Stimulated activated CD4-positive, alpha-beta T cell treated with anti-CD3 and anti-CD28 coated beads, Interleukin-15, amount 100 ng/mL, for 24 hours (primary cell): ENCODE measurements at places on chromosomes 1 and 21.

DNA sequence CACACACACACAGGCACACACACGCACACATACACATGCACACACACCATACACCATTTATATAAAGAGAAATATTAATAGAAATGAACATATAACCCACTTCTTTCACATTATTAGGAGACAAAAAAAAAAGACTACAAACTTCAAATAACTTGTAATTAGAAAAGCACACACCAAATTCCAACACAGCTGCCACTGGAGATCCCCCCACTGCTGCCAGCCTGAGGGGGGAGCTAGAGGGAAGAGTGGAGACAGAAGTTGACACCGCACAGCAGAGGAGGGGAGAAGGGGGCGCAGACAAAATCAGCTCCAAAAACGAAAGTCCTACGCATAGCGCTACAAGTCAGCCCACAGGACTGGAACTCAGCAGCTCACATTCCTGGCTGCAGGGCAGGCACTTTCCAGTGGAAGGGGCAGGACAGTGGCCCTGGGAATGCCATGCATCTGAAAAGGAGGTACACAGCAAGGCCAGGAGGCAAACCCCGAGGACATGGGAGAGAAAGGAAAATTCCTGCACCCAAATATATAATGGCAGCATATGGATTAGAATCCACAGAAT is 36.5 kb downstream of the LGALS8 start:
- no peak for DNase-seq

DNA sequence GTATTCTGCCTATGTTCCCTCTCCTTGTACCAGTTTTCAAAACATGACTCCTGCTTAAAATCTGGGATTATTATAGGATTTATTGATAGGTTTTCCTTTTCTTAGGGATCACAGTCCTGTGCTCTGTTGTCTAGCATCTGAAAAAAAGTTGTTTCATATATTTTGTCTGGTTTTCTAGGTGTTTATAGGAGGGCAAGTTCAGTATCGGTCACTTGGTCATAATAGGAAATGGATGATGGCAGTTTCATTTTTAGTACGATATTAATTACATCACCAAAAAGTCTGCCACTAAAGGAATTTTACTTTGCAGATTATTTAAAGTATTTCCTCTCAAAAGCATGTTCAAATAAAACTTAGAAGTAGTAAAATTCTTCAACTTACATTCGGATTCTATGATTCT is 94.4 kb downstream of the RASAL2 start:
- DNase-seq, result no peak

DNA sequence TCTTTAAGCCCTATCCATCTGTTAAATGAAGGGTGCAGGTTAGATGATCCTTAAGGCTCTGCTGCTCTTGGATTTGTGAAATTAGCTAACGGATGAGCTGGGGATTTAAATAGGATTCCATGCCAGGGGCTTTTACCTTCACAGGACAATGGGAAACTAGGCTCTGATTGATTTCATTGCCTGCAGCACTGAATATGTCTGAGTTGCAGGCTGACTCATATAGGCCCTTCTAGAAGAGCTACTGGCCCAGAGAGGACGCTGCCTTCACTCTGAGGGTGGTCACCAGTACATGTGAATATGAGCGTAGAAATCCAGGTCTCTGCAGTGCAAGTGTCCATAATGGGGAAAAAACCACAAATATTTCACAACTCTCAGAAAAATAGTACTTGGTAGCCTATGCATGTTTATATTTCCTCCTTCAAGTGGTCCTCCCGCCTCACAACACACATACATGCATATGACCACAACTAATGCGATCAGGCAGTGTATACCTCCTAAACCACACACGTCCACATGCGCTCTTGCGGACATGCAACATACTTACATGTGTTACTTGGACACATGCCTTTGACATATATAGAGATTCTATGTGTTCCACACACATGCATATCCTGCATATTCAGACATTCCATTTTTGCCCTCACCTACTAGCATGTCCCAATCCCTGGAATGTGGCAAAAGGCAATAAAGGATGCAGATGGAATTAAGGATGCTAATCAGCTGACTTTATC is 233.8 kb upstream of the JUN start:
- DNase-seq, result no peak

GRCh38 chr1:45930258-45931150 is 127.1 kb downstream of the MAST2 start:
- DNase-seq, result no peak

GRCh38 chr1:62229932-62230331 is 35.3 kb downstream of the L1TD1 start:
- DNase-seq, result no peak

DNA sequence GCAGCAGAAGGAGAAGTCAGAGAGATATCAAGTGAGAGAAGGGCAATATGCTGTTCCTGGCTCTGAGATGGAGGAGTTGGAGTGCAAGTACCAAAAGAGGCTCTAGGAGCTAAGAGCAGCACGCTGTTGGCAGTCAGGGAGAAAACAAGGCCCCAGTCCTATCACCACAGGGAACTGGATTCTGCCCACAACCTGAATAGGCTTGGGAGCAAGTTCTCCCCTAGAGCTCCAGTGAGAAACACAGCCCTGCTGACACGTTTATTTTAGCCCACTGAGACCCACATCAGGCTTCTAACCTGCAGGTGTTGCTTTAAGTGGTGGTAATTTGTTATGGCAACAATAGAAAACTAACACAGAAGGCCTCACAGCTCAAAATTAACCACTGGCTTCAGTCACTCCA is 31.8 kb upstream of the ZNF644 start:
- no peak for DNase-seq

GRCh38 chr1:66274634-66275033 is 259.3 kb upstream of the SGIP1 start:
- DNase-seq, result no peak

DNA sequence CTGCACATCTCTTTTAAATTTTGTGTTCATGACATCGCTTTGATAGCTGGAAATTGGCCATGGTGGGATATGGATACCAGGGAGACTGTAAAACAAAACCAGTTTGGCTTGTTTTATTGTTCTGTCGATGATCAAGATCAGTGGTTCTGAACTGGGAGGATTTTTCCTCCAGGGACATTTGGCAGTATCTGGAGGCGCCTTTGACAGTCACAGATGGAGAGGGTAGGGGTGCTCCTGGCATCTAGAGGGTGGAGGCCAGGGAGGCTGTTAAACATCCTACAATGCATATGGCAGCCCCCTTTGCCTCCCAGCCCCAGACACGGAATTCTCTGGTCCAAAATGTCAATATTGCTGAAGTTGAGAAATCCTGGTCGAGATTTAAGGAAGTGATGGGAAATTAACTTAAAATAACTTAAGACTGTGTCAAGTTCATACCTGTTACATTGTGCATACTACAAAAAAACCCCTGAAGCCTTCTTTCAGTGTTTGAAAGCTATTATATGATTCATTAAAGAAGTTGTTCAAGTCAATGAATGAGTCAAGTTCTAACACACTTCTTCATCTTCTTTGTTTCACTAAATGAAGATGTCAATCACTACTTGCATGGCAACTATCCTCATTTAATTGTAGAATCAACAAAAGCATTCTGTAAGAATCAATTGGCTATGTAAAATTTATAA is 150.9 kb downstream of the KCNJ6 start:
- DNase-seq, result no peak

DNA sequence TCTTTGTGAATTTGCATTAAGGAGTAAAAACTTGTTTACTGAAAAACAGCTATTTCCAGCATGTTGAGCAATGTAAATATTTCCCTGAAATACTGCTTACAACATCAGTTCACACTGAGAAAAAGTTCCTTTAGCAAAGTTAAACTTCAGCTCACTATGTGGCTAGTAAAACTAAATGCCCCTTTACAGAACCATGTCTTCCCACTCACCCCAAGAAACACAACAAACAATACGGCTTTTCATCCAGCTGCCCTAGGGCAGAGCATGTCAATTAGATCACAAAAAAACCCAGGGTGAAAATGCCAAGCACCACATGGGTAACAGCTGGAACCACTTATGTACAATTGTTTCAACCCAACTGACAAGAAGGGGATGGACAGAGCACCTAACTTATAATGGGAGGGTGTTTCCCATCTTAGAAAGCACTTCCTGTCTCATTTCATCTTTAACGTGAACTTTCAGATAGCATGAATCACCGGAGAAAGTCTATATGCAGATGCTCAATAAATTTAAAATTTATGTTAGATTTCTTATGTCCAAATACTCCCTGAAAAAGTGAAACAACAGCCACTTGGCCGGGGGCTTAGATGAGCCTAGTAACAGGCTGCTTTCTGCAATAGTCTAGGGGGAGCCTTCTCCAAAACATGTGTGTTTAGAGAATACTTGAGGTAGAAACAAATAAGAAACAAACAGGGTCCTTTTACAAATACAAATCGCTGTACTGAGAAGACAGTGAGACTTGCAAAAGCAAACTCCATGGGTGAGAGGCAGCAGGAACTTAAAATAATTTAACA is 6.6 kb downstream of the NID1 start:
- no peak for DNase-seq

DNA sequence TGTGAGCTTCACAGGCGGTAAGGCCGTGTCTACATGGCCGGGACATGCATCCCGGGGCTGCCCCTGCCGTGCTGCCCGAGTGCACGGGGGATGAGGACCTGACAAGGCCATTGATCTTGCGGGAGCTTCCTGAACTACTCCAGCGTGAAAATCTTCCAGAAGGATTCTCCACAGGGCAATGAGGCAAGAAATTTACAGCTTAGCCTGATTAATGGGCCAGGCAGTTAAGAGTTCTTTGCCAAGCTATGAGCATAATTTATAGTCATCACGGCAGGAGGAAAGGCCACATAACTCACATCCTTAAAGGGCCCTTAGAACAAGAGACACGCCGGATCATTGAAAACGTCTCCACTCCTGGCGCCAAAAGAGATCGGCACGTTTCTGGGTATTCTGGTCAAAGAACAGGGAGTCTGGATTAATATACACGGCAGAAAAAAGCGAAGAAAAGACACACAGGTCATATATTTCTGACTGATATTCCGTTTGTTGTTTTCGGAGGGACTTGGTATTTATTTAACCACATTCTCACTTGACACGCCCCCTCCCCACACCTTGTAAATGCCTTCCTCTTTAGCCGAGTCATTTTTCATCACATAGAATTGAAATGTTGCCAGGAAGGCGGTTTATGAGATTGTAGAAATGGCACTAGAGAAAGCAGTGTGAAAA is 180.5 kb downstream of the DYRK1A start:
- DNase-seq, result no peak

GRCh38 chr1:159142726-159143510 is 28.5 kb upstream of the CADM3 start:
- no peak for DNase-seq

DNA sequence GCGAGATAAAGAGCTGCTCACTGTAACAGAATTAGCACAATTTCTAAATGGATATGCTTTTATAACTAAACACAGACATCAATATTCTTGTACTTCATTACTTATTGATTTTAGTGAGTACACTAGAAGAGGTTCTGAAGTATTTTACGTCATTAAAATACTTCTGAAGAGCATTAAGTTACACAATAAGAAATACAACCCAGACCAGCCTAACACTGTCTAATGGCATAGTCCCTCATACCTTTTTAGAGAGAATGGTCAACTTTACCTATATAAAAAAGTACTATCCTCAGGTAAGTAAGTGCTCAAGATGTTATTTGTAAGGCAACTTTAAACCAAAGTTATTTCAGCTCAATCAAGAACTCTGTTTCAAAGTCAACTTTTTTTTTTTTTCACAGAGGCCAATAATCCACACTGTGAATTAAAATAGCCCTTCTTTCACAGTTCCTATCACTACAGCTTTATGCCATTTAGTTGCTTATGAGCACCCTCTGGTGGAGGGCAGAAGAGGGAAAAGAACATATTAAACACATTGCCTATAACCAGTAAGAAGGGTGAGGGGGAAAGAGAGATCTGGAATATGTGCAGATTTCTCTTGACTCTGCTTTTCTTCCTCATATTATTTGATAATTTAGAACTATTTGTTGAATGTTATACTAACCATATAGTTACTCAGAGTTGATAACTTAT is 182.1 kb upstream of the DMRTA2 start:
- no peak for DNase-seq

GRCh38 chr1:226627924-226628611 is 79.5 kb downstream of the STUM start:
- peak; percentile 50 for DNase-seq

- peak; percentile 7 for DNase-seq
Measured at GRCh38 chr1:211695135-211695816, 19.9 kb upstream of the NEK2 start.

GRCh38 chr1:246579818-246580217 is 13.6 kb downstream of the CNST start:
- DNase-seq, result no peak

- no peak for DNase-seq
Measured at GRCh38 chr1:106969731-106970130, 86.7 kb upstream of the PRMT6 start.

- DNase-seq, result no peak
Measured at GRCh38 chr1:1753607-1754005, 24.7 kb downstream of the NADK start.

DNA sequence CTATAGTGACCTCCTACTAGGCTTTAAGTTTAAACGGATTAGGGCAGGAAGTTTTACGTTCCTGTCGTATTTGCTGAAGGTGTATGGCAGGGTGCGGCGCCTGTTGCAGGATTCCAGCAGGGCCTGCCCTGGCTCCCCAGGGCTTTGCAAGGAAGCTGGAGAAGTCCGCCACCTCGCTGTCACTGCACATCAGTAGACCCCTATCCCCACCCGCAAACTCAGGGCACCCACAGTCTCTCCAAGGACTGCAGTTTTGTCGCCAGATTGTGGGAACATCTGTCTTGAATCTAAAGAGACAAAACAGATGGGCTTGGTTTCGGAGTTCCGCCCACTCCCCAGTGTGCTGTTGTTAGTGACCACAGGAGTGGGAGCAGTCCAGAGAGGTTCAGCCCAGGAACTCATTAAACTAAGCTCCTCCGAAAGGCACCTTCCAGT is 110.8 kb downstream of the CDC7 start:
- no peak for DNase-seq

GRCh38 chr1:82991569-82991968 is 1007.4 kb downstream of the TTLL7 start:
- no peak for DNase-seq

- DNase-seq, result no peak
Measured at GRCh38 chr1:41428738-41429640, 55.5 kb downstream of the EDN2 start.

- DNase-seq, result no peak
Measured at GRCh38 chr1:55046871-55047270, 7.5 kb downstream of the PCSK9 start.

DNA sequence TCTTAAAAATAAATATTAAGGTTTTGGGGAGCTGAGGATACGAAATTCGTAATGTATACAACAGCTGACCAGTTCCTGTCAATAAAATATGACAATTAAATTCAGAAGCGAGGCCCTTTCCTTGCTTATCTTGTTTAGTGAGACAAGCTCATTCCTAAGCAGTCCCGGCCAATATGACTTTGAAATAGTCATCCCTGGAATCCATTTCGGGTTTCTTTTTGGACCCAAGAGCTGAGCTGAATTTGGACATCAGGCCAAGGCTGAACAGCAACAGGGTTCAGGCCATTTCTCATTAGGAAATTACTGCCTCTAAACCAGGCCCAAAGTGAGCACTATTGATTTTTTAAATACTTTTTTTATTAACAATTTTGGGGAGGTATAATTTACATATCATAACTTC is 17.3 kb upstream of the FMN2 start:
- DNase-seq, result no peak
